Activated CD4-positive, alpha-beta T cell treated with anti-CD3 and anti-CD28 coated beads, Interleukin-2, Interleukin-6, amounts not matched to agents 100 ng/mL and 50 ng/mL, durations not matched to agents 16 hours and 8 hours (primary cell): ENCODE measurements at places on chromosomes 12 and 14.
A peak's percentile ranks its signal among the peaks of the same experiment; 100 is the strongest.

DNA sequence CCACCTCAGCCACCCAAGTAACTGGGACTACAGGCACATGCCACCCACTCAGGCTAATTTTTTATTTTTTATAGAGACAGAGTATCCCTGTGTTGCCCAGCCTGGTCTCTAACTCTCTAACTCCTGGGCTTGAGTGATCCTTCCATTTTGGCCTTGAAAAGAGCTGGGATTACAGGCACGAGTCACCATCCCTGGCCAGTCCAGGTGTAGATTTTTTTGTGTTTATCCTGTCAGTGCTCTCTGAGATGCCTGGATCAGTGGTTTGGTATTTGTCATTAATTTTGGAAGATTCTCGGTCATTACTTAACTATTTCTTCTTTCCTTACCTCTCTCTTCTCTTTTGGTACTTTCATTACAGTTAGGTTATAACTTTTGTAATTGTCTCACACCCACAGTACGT is 5.3 kb upstream of the HIF1A start:
- DNase-seq = no peak

DNA sequence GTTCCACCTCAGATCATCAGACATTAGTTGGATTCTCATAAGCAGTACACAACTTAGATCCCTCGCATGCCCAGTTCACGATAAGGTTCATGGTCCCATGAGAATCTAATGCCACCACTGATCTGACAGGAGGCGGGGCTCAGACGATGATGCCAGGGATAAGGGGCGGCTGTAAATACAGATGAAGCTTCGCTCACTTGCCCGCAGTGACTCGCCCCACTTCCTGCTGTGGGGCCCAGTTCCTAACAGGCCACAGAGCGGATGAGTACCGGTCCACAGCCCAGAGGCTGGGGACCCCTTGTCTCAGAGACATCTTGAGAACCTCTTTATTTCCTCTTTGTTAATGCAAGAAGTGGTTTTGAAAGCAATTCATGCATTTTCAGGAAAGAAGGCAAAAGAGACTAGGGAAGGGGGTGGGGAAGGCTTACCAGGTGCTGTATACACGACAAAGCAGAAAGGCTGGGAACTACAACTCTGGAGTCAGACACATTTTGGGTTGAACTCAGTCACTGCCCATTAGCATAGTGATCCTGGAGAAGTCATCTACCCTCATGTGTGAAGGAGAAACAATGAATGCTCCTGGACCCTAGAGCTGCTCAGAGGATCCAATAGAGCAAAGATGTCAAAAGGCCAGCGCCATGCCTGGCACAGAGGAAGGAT is 68.7 kb downstream of the EID3 start:
- DNase-seq = peak; percentile 52

GRCh38 chr14:51457843-51458562 is 193.7 kb upstream of the FRMD6 start:
- no peak for DNase-seq

GRCh38 chr12:33690562-33690961 is 250.9 kb upstream of the SYT10 start:
- no peak for DNase-seq

- no peak for DNase-seq
Observed at GRCh38 chr14:51554339-51554920, 97.3 kb upstream of the FRMD6 start.

DNA sequence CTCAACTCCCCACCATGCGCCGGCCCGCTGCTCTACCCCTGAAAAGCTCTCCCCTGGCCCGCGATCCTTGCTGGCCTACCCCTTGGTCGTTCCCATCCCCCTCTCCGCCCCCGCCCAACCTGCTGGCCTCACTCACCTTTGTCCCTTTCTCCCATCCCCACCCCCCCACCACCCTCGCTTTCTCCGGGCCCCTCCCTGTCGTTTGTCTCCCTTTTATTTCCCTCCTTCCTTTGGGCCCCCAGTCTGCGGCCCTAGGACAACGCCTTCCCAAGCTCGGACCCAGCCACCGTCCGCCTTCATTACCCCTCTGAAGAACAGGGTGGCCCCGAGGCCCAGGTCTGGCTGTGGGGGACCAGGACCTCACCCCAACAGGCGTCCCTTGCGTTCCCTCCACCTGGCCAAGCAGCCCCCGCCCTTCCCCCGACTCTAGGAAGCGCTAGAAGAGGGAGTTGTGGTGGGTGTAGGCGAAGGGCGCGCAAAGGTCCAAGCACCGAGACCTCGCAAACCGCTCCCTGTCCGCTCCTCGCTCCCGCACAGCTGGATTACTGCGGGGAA is 6.9 kb upstream of the SLC7A7 start:
- DNase-seq = no peak

DNA sequence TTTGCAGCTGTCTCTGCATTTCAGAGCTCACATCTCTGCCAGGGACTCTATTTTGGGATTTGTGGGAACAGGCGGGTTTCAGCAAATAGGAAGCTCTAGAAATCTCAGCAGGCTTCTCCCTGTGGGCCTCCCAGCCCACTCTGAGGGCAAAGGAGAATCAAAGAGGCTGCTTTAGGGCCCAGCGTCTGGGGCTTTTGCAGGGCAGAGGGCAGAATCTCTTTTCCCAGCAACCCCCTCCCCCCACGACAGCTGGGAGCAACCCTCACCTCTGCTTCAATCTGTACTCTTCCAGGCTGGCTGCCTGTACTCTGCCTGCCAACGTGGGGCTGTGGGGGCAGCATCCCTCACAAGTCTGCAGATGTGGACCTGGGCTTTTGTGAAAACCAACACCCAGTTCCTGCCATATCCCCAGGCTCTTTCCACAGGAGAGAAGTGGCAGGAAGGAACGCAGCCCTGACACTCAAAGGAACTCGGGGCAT is 529.6 kb upstream of the TBX3 start:
- DNase-seq = no peak

- peak; percentile 75 for DNase-seq
Observed at GRCh38 chr12:2691345-2692071, 103.3 kb upstream of the FKBP4 start.

- DNase-seq = no peak
Observed at GRCh38 chr12:27970401-27971120, 2.0 kb downstream of the PTHLH start.

DNA sequence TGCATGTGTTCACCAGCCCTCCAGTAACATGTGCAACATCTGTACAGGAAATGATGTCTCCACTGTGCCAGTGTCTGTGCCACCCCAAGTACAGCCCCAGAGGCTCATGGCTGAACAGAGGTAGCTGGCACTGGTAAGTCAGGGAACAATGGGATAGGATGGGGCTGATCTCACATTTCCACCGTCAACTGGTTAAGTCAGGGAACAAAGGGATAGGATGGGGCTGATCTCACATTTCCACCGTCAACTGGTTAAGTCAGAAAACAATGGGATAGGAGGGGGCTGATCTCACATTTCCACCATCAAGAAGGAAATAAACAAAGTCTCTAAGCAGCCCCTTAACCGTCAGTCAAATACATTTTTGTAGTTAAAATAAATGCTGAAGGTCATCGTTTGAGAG is 246.6 kb downstream of the TMEM132D start:
- no peak for DNase-seq

- no peak for DNase-seq
Observed at GRCh38 chr14:53147208-53147607, 5.9 kb downstream of the DDHD1 start.

- peak; percentile 70 for DNase-seq
Observed at GRCh38 chr14:101705733-101706508, 55.6 kb upstream of the PPP2R5C start.

GRCh38 chr14:61607570-61608244 is 87.6 kb upstream of the HIF1A start:
- DNase-seq = no peak

GRCh38 chr12:39672976-39673375 is 53.4 kb upstream of the ABCD2 start:
- DNase-seq = no peak

- no peak for DNase-seq
Observed at GRCh38 chr14:70803321-70804310, 5.7 kb downstream of the MAP3K9 start.

- DNase-seq = no peak
Observed at GRCh38 chr14:50070230-50070629, 46.1 kb downstream of the VCPKMT start.

DNA sequence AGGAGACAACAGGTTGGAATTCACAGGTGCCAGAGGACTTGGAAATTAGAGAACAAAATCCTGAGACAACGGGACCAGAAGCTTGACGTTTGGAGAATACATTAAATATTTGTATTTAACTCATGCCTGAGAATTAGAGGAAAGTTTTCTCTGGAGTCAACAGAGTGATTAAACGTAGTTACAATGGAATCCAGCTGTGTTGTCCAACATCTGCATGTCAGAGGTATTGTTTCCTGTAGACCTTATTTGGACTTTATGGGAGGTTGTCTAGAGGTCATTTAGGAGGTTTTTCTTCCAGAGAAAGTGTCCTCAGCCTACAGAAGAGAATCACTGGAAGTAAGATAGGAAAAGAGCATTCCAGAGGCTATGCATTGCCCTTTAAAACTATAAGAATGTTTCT is 45.1 kb upstream of the RERGL start:
- DNase-seq = no peak

GRCh38 chr12:89947437-89948270 is 239.0 kb upstream of the ATP2B1 start:
- peak; percentile 36 for DNase-seq

- no peak for DNase-seq
Observed at GRCh38 chr12:29673346-29673745, 110.4 kb downstream of the TMTC1 start.

DNA sequence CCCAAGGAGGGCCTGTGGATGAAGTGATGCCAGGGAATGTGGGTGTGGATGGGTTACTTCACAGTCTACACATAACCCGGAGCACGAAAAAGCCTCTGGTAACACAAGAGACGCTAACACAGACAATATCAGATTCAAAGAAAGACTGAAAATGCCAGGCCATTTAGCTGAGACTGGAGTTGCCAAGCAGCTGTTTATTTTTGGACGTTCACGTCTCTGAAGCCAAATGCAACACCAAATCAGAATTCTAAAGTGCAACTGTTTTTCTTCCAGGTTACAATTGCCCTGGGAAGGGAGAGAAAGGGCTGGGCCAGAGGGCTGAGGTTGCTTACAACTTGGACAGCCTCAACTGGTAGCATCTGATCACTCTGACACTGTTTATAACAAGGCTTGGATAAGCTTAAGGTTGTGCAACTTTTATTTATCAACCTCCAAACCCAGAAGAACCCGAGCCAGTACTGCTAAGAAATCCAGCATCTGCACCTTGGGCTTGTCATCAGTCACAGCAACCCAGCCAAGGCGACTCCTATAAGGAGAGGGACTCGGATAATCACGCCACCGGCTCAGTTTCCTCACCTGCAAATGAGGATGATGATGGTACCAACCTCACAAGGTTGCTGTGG is 24.8 kb downstream of the NUAK1 start:
- DNase-seq = no peak

- DNase-seq = peak; percentile 83
Observed at GRCh38 chr14:54805445-54806322, 96.9 kb downstream of the GCH1 start.

DNA sequence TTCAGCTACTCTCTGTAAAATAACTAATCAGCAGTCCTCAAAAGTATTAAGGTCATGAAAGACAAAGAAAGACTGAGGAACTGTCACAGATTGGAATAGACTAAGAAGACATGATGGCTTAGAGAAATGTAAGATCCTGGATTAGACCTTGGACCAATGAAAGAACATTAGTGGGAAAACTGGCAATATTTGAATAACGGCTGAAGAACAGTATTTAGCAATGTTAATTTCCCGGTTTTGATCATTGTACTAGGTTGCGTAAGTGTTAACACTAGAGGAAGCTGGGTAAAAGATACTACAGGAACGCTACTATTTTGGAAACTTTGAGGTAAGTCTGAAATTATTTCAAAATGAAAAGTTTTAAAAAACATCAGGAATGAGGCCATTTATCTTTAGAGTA is 98.8 kb upstream of the RESF1 start:
- no peak for DNase-seq

GRCh38 chr14:65476273-65476941 is 63.9 kb downstream of the FUT8 start:
- DNase-seq = peak; percentile 74

GRCh38 chr12:54431911-54432814 is 13.1 kb upstream of the ITGA5 start:
- DNase-seq = no peak

DNA sequence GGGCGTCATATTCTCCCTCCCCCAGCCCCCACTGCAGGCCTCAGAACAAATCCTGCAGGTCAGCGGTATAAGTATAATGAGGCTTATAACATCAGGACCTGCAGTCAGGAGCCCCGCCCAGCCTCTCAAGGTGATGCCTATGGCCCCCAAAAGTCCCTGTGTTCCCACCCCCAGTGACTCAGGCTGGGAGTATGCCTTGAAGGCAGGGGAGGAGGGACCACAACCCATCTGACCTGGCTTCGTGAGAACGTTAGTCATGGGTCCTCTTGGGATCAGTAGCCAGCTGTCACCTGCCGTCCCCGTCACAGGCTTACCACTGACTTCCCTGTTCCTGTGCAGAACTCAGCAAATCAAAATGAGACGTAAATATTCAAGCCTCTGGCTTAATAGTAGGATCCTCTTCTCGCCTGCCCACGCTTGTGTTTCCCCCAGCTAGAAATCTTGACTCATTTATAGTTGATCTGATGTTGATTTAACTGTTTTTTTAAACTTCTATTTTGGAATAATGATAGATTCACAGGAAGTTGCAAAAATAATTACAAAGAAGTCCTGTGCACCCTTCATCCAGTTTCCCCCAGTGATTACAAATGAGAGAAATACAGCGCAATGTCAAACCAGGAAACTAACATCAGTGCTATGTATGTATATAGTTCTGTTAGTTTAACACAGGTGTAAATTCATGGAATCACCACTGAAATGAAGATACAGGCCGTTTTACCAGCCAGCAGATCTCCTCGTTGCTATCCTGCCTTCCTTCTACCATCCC is 107.5 kb downstream of the ADGRD1 start:
- DNase-seq = no peak

GRCh38 chr12:23060161-23060560 is 435.2 kb downstream of the ETNK1 start:
- DNase-seq = no peak

DNA sequence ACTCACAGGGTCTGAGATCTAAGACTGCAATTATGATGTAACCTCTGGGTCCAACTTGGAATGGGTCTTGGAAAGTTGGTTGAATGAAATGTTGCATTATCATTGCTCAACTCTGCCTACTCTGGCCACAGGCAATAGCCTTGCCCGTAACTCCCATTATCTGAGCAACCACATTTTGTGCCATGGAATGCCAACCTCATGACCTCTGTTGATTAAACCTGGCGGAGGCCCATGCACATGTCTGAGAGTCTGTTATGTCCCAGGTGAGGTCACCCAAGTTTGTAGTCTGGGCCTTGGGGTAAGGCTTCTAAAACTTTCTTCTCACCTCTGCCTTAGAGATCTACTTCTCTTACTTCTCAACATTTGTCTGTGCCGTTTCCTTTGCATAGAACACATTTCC is 140.9 kb downstream of the TBX5 start:
- DNase-seq = no peak
